Left renal cortex interstitium (tissue), 4 donors: ENCODE measurements at places on chromosomes 7 and 10. TPM values are rescaled to one million over a fixed set of nuclear protein-coding genes. Genes with fewer than 3 reads are reported as not detected.

Gene GUSB
- 71.8 TPM for polyA plus RNA-seq

Gene CCDC146
- polyA plus RNA-seq, result 30.9 TPM

Gene HOXA6
- 37.3 TPM for polyA plus RNA-seq

Gene CARD11
- 1.3 TPM for polyA plus RNA-seq

Gene FAM200A
- 15.3 TPM for polyA plus RNA-seq

Gene ICA1
- 44.2 TPM for polyA plus RNA-seq

Gene C10orf62
- polyA plus RNA-seq, result 0.59 TPM

Gene TNS3
- 83.1 TPM for polyA plus RNA-seq

Gene SPDYE2B
- polyA plus RNA-seq, result 0.90 TPM

Gene ADAM8
- polyA plus RNA-seq, result 1.3 TPM

Gene CTAGE4
- polyA plus RNA-seq, result 7.2 TPM

Gene PON1
- polyA plus RNA-seq, result 0.62 TPM

Gene SLC16A9
- polyA plus RNA-seq, result 41.8 TPM

Gene NODAL
- polyA plus RNA-seq, result 0.51 TPM

Gene CALHM2
- 11.2 TPM for polyA plus RNA-seq

Gene H2BK1
- not detected for polyA plus RNA-seq

Gene SLC13A1
- 15.3 TPM for polyA plus RNA-seq
